ENCODE measurements at places on chromosomes 16 and 17.

DNA sequence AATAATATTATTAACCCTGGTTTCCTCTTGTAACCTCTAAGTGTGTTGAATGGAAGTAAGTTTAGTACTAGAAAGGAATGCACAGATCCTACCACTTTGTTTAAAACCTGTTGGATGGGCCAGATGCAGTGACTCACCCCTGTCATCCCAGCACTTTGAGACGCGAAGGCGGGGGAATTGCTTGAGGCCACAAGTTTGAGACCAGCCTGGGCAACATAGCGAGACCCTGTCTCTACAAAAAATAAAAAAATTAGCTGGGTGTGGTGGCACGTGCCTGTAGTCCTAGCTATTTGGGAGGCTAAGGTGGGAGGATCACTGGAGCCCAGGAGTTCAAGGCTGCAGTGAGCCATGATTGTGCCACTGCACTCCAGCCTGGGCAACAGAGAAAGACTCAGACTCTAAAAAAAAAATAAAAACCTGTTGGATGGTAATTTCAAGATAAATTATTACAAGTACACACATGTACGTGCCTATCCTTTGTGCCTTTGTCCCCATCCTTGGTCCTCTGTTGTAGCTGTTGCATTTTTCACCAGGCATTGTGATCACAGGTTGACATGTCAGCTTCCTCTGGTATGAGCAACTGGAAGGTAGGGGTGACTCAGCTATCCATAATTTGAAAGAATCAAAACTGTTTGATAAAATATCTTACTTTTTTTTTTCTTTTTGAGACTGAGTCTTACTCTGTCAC is 30.7 kb upstream of the METTL9 start:
- no peak for DNase-seq

- DNase-seq, result no peak
Observed at GRCh38 chr16:86117235-86117634, 218.3 kb downstream of the IRF8 start.

DNA sequence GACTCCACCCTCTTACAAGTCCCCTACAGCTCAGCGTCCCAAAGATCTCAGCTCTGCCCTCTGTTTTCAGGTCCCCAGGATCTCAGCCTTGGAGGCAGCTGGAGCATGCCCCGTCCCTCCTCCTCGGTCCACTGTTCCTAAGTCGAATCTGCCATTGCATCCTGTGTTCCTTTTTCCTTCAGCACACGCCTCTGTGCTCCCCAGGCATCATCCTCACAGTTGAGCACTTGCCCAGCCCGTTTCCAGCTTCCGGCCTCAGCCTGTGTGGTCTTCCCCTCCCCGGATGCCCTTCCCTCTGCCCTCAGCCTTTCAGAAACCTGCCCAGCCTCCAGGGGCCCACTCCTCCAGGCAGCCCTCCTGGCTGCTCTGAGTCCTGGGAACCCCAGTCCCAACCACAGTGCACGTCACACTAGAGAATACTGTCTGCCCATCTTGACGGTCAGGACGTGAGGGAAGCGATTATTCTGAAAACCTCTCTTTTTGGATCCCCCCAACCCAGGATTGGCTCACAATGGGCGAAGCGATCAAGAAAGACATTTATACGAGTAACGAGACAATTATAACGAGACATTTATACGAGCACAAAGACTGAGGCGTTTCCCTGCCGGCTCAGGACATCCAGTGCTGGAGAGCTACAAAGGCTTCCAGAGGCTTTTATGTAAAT is 41.4 kb downstream of the RPH3AL start:
- DNase-seq, result no peak

DNA sequence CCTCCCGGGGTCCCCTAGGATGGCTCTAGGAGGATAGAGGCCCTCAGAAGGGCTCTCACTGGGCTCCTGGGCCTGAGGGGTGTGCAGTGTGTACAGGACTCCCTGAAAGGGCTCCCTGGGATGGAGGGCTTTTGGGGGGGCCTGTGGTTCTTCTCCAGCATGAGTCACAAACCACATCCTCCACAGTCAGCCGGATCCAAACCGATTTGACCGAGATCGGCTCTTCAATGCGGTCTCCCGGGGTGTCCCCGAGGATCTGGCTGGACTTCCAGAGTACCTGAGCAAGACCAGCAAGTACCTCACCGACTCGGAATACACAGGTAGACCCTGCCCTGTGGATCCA is 4.5 kb downstream of the TRPV2 start:
- DNase-seq, result peak; percentile 59

DNA sequence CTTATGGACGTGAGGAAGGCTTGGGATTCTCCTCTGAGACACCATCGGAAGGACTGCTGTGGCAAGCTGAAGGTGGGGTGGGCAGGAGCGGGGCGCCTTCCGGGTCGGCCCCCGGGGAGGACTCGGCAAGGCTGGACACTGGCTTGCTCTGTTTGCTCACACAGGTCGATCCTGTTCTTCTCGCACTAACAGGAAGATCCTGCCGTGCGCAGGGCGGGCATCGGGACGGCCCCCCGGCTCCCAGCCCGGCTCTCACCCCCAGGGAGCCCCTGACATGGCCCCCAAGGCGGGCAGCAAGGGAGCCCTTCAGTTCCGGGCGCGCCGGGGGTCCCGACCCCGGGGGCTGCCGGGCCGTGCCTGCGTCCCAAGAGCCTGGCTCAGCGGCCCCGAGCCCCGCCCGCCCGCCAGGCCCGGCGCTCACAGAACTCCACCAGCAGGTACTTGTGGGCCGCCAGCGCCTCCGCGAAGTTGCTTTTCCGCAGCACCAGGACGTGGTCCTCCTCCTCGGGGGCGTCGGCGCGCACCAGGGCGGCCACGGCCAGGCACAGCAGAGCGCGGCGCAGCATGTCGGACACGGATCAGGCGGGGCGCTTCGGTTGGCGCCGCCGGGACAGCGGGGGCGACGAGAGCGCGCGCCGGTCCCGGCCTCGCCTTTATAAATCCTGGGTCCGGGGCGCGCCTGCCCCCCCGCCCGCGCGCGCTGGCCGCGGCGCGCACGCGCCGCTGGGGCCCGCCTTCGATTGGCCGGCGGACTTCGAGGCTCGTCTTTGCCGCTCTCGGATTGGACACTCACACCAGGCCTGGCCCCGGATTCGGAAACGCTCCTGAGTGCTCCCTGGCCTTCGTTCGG is at the start of gene P4HB:
Gene P4HB (minus strand): TSS at position 630 of the 850 bp plus-strand sequence. CDS start 64 bp downstream, at position 566.
- no peak for DNase-seq

GRCh38 chr16:57648125-57648524 is 19.7 kb downstream of the ADGRG1 start:
- no peak for DNase-seq

DNA sequence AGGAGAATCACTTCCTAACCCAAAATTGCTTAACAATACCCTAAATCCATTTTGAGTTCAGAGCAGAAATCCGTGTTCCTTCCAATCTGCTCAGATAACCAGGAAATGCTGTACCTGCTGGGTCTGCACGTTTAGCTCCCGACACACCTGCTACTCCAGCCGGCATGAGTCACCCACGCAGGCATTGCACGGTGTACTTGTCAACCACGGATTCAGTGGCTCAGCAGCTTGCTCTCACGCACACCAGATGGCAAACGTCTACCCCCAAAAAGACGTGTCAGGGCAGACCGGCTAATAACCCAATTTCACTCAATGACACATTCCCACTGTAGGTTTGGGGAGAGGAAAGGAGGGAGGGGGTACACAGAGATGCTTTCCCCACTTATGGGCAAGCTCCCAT is 468.1 kb downstream of the SOX9 start:
- DNase-seq, result peak; percentile 42

GRCh38 chr17:64491994-64492393 is 4.9 kb downstream of the POLG2 start:
- DNase-seq, result no peak

- DNase-seq, result no peak
Observed at GRCh38 chr16:10333321-10334032, 52.4 kb upstream of the ATF7IP2 start.

DNA sequence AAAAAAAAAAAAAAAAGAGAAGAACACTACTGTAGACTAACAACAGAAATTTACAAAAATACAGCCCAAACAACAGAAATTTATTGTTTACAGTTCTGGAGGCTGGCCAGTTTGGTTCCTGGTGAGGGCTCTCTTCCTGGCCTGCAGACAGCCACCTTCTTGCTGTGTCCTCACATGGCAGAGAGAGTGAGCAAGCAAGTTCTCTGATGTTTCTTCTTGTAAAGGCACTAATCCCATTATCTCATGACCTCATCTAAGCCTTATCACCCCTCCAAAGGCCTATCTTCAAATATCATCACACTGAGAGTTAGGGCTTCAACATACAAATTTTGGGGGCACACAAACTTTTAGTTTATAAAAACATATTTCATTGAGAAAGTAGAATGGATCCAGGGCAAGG is 7.3 kb downstream of the ARSG start:
- no peak for DNase-seq

DNA sequence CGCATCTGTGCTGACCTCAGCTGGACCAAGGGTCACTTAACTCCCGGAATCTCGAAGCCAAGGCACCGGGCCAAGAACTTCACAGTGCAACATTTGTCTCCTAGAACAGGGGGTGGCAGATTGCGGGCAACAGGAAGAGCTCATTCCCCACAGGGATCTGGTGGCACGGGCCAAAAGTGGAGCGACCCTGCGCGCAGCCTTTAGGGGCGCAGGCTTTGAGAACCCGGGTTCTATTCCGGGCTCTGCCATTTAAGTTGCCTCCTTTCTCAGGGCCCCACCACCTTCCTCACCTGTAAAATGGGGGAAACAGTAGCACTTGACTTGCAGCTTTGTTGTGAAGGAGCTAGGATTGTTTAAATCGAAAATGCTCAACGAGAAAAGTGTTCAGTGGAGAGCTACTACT is 651 bp downstream of the SHMT1 start:
- peak; percentile 39 for DNase-seq

- no peak for DNase-seq
Observed at GRCh38 chr17:5127910-5128309, 12.1 kb downstream of the USP6 start.

GRCh38 chr16:15507301-15507958 is 73.0 kb downstream of the BMERB1 start:
- DNase-seq, result no peak

DNA sequence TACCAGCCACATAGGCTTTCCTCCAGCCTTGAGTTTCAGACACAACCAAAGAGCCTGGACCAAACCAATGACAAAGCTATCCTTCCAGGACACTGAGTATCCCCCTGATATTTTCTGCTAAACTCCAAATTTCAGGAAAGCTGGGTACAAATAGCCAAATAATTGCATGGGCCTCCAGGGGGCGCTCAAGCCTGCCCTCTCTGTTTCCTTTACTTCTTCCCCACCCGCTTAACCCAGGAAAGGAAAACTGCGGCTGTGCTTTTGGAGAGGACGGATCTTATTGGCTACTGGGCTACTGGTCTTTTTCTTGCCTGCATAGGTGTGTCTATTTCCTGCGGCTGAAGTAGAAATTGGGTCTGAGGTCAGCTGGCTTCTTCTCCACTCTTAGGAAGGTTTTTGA is 30.1 kb downstream of the GNGT2 start:
- peak; percentile 80 for DNase-seq

- DNase-seq, result no peak
Observed at GRCh38 chr16:31273676-31274075, 13.9 kb downstream of the ITGAM start.

DNA sequence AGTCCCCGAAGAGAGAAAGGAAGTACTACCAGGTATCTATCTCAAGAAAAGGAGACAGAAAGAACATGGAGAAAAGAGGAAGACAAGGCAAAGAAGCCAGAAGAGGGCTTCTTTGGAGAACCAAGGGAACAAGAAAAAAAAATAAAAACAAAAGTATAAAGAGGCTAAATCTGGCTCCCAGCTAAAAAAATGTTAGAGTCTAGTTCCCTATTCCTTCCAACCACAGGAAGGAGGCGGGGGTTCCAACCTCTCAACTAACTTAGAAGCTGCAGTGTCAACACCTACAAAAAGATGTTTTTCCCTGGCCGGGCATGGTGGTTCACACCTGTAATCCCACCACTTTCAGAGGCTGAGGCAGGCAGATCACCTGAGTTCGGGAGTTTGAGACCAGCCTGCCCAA is 13.4 kb downstream of the UTP6 start:
- DNase-seq, result no peak

DNA sequence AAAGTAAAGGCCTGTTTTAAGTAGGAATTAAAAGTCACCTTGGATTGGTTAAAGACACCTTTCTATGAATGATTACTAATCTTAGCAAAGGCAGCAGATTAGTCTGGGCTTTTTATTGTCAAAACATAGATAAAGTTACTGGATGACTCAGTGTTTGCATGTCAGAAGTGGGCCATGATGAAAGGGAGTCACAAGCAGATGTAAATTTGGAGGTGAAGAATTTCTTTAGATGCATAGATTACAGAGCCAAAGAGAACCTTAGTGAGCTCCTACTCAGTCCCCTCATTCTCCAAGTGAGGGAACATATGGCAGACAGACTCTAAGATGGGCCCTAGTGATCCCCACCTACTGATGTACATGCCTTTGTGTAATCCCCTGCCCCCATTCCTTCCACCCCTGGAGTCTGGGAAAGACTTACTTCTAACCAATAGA is 124.5 kb downstream of the HS3ST3A1 start:
- DNase-seq, result no peak

- DNase-seq, result no peak
Observed at GRCh38 chr16:77960766-77961165, 61.6 kb upstream of the CLEC3A start.

- DNase-seq, result no peak
Observed at GRCh38 chr17:16044487-16044886, 44.9 kb downstream of the TTC19 start.

- no peak for DNase-seq
Observed at GRCh38 chr17:66682283-66682682, 152.6 kb upstream of the CACNG5 start.

GRCh38 chr16:75644240-75645012 is 3.0 kb downstream of the KARS1 start:
- no peak for DNase-seq

- no peak for DNase-seq
Observed at GRCh38 chr16:67084345-67085028, 25.3 kb upstream of the PHAF1 start.

GRCh38 chr16:20614186-20615141 is 38.3 kb upstream of the ACSM2B start:
- no peak for DNase-seq

- no peak for DNase-seq
Observed at GRCh38 chr17:76524598-76525512, 12.7 kb downstream of the CYGB start.

DNA sequence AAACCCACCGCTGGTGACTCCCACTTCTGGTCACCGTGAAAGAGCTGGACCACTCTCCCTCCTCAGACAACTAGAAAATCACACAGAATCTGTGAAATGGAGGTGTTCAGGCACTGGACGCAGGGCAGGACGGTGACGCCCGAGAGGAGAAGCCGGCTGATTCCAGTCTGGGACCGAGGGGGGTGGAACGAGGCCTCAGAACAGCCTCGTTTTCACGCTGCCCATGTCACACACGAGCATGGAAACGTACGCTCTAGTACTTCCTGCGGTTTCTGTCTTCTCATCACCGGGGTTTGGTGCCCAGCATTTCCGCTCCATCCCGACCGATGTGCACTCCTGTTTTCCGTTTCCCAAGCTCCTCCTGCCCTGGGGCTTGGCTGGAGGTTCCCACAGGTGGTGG is 101.8 kb upstream of the METRNL start:
- DNase-seq, result no peak

DNA sequence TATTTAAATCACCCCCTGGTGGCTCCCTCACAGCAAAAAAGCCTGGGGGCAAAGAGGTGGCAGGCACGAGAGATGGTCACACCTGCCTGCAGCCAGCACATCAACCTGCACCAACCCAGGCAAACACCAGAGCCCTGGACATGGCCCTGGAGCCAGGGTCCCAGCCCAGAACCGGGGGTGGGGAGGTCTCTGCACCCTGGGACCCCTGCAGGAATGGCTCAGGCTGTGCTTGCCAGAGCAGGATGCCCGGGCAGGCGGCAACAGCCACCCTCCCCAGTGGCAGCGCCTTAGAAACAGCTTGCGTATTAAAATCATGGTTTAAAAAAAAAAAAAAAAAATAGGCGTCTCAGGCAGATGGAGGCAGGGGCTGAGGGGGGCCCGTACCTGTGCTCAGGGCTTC is 16.2 kb downstream of the MYBBP1A start:
- DNase-seq, result no peak
